Heart right ventricle (tissue), 16 donors: ENCODE measurements at places on chromosomes 7 and 10. TPM values are rescaled to one million over a fixed set of nuclear protein-coding genes. Genes with fewer than 3 reads are reported as not detected.

The C10orf105 gene
- total RNA-seq, result 0.05 TPM

- no peak for DNase-seq
Measured at GRCh38 chr10:78405736-78406135, 372.1 kb downstream of the RPS24 start.

DNA sequence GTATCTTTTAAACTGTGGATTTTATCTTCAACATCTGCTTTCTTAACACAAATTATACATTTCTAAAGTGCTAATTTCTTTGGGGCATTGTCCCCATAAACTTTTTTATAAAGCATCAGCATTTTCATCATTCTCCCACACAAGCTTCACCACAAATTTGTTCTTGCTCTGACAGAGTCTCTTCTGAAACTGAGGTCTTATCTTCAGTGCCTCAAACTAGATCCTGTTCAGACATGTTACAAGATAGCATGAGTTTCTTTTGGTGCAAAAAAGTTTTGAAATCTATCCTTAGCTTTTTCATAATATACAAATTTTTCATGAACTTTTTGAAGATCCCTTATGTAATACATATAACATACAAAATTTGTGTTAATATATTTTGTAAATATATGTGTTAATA lies 346.6 kb downstream of the IPMK start:
- DNase-seq, result no peak

DNA sequence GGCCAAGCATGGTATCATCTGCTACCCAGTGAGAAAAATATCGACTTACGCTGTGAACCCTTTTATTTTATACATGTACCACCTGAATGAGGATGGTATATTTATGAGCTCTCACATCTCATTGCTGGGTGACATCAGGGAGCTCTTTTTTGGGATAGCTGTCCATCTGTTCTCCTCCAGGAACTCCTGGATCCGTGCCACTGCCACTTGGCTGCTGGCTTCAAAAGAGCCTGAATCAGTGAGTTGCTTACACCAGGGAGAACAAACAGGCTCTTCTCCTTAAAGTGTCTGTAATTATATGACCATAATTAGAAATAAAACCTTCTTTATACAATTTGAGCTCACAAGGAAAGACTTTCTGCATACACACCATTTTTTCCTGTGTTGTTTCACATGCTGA lies 106.2 kb downstream of the KAT6B start:
- DNase-seq, result peak; percentile 70

DNA sequence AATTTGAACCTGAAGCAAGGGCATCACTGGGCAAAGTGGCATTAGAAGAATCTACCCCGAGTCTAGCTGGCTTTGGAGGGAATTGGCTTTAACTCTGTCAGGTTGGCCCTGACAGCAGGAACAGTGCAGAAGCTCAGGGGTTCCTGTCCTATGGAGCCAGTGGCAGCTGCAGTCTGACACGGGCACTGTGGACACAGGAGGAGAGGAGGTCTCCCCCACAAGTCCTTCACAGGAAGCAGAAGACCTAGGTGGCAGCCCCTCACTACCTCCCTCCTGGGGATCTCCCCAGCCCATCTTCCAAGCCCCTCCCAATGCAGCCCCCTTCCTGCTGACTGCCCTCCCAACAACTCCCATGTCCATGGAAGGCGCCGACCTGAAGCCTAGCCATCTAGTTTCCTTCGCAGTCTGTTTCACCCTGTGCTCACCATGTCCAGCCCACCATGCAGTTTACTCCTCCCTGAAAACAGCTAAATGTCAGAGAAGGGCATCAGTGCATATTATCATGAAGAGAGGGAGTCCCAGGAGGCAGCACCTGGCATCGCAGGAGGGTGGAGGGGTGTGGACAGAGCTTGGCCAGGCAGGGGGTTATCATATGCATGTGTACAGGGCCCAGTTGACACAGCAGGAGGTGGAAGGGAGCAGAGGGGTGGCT lies 17.9 kb upstream of the GDF10 start:
- DNase-seq, result no peak

DNA sequence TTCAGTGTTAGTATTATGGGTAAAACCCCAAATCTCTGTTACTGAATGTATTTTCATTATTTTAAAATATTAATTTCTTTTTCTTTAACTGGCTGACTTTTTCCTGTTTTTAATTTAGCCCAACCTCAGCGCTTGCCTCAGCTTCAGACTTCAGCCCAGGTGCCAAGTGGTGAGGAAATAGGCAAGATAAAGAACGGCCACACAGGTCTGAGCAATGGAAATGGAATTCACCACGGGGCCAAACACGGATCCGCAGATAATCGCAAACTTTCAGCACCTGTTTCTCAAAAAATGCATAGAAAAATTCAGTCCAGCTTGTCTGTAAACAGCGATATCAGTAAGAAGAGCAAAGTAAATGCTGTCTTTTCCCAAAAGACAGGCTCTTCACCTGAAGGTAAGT lies 57.5 kb downstream of the MDFIC start:
- DNase-seq, result peak; percentile 13

DNA sequence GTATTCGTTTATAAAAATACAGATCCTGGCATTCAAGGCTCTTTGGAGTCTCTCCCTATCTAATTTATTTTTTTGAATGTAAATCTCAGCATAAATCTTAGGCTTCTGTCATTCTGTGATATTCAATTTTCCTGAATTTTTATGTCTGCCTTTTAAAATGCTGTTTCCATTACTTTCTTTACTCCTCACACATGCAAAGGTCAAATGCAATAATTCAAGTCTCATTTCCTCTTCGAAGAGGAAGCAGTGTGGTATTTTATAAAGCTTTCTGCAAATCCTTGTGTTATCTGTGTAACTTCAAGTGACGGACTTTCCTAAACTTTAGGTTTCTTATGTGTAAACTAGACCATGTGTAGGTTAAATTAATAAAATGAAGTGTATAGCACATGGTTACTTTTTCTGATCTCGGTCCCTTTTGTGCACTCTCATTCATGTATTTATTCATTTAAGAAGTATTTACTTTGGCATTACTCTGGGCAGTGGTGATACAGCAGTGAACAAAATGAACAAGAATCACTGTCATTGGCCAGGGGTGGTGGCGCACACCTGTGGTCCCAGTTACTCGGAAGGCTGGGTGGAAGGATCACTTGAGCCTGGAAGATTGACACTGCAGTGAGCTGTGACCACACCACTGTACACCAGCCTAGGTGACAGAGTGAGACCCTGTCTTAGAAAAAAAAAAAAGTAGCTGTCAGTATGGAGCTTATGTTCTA lies 332.2 kb downstream of the EXOC4 start:
- DNase-seq, result no peak

The NXPH1 gene
- not detected for total RNA-seq

DNA sequence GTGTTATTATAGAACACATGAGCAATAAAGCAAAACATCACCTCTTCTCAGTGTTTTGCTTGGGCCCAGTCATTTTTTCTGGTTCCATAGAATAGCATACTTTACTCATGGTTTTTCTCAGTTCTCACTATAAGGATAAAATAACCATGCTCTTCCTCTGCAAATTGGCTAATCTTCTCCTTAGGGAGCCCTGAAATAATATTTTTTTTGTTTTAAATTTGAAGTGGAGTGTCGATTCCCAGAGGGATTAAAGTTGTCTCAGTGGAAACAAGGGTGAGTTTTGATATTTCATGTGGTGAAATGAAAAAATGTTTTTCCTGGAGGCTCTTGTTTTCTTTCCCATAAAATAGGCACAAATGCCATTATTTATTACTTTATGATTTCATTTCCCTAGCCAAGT lies 127.3 kb downstream of the NOC3L start:
- no peak for DNase-seq

DNA sequence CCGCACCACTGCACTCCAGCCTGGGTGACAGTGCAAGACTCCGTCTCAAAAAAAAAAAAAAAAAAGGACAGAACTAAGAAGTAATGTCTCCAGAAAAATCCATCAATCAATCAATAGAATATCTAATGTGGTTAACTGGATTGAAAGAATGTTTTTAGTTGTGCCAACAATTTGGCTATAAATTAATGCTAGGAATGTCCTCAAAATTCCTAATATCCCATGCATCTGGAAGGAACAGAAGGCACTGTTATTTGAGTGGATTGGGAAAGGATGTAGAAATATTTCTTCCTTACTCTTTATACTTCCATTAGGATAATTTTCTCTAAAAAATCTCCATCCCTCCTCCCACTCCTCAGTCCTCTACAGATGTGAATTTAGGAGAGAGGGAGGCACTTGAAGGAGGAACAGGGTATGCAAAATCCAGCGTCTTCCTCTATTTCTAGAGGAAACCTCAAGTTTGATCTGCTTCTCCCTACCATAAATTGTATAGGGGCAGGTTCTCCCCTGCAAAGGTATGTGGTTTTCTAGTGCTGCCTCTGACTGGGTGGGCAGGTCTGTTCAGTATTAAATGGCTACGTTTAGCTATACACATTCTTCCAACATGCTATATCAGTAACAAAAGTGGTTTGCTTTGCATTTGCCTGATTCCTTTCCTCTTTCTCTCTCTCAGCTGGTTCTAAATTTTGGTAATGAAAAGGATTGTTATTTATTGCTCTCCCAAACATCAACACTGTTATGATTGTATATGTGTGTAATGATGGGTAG lies 54.1 kb downstream of the RNLS start:
- no peak for DNase-seq

DNA sequence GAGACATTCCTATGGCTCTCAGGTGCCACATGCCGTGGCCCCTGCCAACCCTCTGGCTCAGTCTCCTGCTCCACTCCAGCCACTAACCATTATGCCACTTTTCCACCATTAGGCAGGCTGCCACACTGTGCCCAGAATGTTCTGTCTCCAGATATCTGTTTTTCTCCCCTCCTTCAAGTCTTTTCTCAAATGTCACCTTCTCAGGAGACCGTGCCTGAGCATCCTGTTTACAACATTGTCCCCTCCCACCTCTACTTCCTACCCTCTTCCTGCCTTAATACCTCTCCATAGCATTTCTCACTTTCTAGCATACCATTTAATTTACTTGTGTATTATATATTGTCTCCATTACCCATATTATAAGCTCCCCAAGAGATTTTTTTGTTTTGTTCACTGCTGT lies 162.5 kb upstream of the LYZL2 start:
- no peak for DNase-seq

GRCh38 chr7:137196648-137197047 lies 146.9 kb downstream of the PTN start:
- no peak for DNase-seq

DNA sequence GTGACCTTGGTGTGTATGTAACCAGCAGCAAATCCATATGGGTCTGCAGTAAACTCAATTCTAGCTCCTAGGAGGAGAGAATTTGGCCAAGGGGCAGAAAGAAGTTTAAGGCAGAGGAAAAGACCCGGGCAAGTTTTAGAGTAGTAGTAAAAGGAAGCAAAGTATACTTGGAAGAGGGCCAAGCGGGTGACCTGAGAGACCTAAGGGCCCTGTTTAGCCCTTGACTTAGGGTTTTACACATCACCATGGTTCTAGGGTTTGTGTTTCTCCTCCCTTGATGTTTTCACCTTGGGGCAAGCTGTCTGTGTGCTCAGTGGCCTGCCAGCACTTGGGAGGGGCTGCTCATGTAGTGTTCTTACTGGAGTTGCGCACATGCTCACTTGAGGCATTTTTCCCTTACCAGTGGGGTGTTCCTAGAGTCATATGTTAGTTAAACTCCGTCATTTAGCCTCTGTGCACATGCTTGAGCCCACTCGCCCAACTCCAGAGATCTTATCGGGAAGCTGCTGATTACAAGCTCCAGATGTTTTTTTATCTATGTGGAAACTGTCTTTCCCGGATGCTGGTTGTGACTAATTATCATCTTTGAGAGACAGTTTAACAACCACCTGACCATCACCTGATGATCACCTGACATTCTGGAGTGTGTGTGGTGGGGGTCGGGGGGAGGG lies 137.6 kb upstream of the PRSS1 start:
- no peak for DNase-seq

The GPER1 gene
- 1.1 TPM for total RNA-seq

GRCh38 chr10:124554085-124554858 lies 92.6 kb downstream of the LHPP start:
- DNase-seq, result peak; percentile 0

The HABP2 gene
- not detected for total RNA-seq

- no peak for DNase-seq
Measured at GRCh38 chr10:80108576-80109239, 23.8 kb upstream of the PLAC9 start.

The SLC13A4 gene
- 0.83 TPM for total RNA-seq

The FGFBP3 gene
- 0.34 TPM for total RNA-seq

GRCh38 chr7:123260428-123260960 lies 60.7 kb upstream of the SLC13A1 start:
- DNase-seq, result no peak

- DNase-seq, result no peak
Measured at GRCh38 chr7:25408012-25408687, 179.9 kb upstream of the NPVF start.

The AOC1 gene
- 0.79 TPM for total RNA-seq

GRCh38 chr7:126460664-126461063 lies 792.1 kb downstream of the GRM8 start:
- no peak for DNase-seq

The LRRD1 gene
- total RNA-seq, result not detected

The JCAD gene
- 22.8 TPM for total RNA-seq

The ATP6V0E2 gene
- total RNA-seq, result 89.0 TPM

- no peak for DNase-seq
Measured at GRCh38 chr7:116232350-116232749, 22.0 kb downstream of the TES start.

GRCh38 chr7:47516386-47516785 lies 65.5 kb downstream of the TNS3 start:
- no peak for DNase-seq

DNA sequence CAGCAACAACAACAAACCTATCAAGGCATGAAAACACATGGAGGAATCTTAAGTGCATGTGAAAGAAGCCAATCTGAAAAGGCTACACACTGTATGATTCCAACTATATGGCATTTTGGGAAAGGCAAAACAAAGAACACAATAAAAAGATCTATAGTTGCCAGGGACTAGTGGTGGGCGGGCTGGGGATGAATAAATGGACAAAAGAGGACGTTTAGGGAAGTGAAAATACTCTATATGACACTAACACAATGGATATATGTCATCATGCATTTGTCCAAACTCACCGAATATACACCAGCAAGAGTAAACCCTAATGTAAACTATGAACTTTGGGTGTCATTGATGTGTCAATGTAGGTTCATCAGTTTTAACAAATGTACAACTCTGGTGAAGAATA lies 89.1 kb downstream of the SEMA3E start:
- no peak for DNase-seq

The FAM13C gene
- 5.8 TPM for total RNA-seq

DNA sequence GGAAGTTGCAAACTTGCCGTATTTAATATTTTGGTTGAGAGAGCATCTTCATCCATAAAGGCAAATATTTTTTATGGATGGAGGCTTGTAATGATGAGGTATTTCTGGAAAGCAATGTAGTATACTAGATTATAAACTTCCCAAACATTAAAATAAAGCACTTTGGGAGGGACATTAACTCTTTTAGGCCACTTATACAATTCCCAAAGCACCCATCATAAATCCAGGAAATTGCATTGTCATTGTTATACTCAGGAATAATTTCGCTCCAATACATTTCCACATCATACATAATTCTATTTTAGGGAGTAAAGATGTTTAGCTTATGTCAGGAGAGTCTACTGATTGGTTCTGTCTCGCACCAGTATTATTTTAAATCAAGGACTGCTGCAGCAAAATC lies 212.7 kb upstream of the MKI67 start:
- no peak for DNase-seq

The GIMAP1 gene
- 5.1 TPM for total RNA-seq

GRCh38 chr7:50182759-50183158 lies 89.7 kb upstream of the ZPBP start:
- no peak for DNase-seq

The AKAP9 gene
- total RNA-seq, result 58.7 TPM

The CCDC186 gene
- total RNA-seq, result 16.8 TPM
